CD4-positive, alpha-beta T cell treated with Interleukin-15 for 1 hour (primary cell): ENCODE measurements at places on chromosomes 2 and 18.

- no peak for DNase-seq
Measured at GRCh38 chr2:36173760-36174404, 181.7 kb upstream of the CRIM1 start.

DNA sequence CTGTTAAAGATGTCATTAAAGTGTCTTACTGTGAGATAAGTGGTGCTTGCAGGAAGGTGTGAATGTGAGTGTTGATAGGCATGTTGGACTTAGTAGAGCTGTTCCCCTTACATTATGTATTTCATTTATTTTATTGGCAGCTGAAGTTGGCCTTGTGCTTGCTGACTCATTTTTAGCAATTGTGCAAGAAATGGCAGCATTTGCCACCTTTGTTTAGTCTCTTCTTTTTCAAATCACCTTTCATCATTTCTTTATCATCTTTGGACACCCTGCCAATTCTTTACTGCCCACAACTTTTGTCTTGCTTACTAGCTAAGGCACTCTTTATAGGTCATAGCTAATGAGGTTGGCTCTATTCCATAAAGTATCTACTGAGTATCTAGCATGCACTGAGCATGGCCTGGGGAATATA lies 130.3 kb upstream of the LYPD6 start:
- DNase-seq: no peak

DNA sequence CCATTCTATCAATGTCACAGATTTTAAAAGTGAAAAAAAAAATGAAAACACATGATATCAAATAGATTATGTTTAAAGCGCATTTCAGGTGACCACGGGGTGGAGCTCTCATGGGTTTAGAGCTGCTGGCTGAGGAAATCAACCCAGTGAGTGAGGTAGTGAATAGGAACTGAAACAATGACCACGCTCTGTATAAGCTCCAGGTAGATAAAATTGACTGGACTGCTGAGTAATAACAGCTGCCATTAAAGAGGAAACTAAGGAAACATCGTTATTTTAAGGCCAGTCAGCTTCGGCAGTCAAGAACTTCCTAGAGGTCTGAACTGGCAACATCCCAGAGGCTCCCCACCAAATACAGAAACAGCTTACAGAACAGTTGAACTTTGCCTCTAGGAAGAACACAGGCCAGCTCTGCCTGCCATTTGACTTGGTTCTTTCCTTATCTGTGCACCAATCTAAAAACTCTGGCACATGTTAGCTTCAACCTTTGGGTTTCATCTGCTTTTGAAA lies 185.9 kb downstream of the PDE1A start:
- DNase-seq: no peak

GRCh38 chr2:60536746-60537145 lies 16.7 kb downstream of the BCL11A start:
- DNase-seq: no peak

DNA sequence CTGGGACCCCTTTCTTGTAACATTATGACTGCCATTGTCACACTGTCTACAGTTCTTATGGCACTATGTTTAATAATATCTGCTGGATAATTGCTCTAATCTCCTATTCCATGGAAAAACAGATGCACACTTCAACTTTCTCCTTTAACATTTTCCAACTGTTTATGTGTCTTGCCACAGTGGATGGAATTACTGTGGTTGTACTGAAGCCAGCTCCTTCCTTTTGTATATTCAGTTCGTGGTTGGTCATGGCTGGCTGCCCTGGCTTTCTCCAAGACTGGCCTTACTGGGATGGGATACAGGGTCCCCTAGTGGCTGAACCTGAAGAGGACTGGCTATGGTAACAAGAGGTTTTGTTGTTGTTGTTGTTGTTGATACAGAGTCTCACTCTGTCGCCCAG lies 113.9 kb downstream of the SS18 start:
- DNase-seq: no peak

DNA sequence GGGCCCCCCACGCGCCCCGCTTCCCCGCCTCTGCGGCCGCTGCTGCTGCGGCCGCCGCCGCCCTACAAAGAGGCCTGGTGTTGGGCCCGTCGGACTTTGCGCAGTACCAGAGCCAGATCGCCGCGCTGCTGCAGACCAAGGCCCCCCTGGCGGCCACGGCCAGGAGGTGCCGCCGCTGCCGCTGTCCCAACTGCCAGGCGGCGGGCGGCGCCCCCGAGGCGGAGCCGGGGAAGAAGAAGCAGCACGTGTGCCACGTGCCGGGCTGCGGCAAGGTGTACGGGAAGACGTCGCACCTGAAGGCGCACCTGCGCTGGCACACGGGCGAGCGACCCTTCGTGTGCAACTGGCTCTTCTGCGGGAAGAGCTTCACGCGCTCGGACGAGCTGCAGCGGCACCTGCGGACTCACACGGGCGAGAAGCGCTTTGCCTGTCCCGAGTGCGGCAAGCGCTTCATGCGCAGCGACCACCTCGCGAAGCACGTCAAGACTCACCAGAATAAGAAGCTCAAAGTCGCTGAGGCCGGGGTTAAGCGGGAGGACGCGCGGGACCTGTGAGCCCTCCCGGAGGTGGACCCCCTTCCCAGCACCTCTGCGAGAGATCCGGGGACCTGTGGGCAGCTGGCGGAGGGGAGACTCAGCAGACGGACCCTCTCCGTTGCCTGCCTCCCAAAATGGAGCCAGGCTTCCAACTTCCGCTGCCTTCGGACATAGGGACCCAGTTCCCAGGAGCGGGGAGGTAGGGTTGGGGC lies 1.9 kb downstream of the SP5 start:
- DNase-seq: peak; percentile 23

- no peak for DNase-seq
Measured at GRCh38 chr2:233803994-233804393, 25.9 kb downstream of the MROH2A start.

DNA sequence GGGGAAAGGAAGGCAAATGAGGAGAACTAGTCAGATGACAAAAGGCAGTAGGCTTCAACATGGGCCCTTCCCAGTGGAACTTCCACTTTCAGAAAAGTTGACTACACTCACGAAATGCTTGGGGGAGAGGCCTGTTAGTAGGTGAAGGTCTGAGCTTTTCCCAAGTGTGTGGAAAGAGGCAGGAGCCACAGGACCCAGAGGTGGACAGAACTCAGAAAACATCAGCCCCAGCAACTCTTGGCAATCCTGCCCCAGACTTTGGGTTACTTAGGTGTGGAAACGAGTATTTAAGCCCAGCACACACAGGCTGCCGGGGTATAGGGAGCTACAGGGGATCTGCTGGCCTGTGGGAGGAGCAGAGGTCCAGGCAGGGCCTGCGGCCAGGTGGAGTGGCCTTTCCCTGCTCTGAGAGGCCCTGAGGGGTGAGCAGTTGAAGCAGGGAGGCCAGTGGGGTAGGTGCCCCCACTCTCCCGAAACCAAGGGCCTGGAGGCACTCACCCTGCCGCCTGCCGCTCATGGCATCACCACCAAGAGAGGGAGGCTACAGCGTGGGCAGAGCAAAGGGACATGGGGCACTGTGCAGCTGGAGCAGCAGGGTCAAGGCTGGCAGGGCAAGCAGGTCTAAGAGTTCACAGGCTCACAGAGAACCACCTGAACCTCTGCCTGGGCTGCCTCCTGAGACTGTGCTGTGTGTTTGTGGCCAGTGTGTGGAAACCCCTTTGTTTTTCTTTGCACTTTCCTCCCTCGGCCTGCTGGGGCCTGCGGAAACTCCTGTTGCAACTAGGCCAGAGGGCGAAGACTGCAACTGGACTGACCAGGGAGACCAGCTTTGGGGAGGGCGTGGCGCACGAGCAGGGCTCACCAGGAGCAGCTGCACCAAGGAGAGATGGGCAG lies 130.7 kb upstream of the SERTAD2 start:
- no peak for DNase-seq

DNA sequence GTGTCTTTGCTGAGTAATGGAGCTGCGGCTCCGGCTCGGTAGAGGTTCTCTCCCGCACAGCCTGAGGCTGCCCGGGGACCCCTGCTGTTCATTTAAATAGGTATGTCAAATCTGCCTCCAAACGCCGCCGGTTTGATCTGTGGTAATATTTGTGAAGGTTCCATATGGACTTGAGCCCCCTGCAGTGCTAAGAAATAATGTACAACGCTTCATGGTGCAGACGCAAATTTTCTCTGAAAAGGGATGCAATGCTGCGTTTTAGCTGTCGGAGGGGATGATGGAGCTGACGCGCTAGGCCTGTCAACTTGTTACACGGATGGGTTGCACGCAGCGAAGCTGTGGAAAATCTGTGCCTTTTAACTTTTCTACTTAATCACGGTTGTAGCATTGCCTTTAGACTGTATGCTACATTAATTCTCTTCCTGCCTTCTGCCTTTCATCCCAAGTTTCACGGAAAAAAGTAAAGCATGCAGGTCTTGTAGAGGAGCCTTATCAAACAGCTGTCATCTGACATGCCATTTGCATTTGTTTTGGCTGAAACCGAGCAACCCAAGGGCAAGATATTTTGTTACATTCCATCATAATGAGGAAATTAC lies 43.2 kb downstream of the MRPS9 start:
- DNase-seq: no peak

DNA sequence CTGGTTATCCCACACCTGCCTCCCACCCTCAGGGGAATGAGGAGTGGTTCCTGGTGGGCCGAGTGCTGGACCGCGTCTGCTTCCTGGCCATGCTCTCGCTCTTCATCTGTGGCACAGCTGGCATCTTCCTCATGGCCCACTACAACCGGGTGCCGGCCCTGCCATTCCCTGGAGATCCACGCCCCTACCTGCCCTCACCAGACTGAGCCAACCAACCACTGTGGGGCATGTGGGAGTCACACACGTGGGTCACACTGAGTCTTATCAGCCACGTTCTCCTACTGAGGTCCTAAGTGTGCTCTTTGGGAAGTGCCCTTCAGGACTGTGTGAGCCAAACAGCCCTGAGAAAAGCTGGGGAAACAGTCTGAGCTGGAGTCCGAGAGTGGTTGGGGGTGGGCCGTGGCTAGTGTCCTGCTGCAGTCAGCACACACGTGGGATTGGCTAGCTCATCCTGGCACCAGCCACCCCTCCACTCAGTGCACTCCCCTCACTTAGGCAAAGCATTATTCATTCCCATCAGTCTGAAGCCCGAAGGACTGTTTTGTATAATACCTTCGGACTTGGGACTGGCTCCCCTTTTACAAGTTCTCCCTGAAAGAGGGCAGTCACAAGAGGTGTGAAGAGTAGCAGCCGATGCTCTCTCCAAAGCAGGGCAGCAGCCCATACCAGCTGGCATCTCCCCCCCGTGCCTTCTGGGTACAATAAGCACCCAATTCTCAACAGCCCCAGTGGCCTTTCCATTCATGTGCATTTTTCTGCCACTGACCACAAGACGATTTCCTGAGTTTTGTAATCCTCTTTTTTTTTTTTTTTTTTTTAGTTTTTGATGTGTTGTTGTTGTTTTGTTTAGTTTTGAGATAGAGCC lies 4.6 kb downstream of the TIGD1 start:
- no peak for DNase-seq

DNA sequence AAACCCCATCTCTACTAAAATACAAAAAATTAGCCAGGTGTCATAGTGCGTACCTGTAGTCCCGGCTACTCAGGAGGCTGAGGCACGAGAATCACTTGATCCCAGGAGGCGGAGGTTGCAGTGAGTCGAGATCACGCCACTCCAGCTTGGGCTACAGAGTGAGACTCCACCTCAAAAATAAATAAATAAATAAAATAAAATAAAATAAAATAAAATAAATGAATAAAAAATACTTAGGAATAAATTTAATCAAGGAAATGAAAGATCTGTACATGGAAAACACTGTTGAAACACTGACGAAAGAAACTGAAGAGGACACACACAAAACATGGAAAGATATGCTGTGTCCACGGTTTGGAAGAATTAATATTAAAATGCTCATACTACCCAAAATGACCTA lies 56.5 kb upstream of the ASPRV1 start:
- no peak for DNase-seq

GRCh38 chr2:148603562-148603920 lies 41.0 kb upstream of the EPC2 start:
- no peak for DNase-seq

DNA sequence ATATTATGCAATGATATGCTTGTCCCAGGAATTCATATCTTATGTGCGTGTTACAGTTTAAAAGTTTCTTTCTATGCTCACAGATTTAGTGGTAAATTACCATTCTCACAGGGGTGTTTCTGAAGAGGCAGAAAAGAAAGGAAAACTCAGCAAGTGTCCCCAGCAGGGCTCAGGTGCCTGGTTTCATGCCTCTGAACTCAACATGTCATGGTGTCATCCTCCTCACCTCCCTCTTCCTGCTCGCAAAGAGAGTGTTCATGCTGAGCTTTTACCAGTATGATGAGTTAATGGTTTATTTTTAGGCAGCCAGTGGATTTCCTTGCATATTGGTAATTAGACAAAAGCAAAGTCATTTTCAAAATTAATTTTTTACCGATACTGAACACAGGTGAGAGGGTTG lies 492.9 kb upstream of the ZEB2 start:
- no peak for DNase-seq

- no peak for DNase-seq
Measured at GRCh38 chr2:79082987-79083386, 4.8 kb downstream of the REG1B start.

DNA sequence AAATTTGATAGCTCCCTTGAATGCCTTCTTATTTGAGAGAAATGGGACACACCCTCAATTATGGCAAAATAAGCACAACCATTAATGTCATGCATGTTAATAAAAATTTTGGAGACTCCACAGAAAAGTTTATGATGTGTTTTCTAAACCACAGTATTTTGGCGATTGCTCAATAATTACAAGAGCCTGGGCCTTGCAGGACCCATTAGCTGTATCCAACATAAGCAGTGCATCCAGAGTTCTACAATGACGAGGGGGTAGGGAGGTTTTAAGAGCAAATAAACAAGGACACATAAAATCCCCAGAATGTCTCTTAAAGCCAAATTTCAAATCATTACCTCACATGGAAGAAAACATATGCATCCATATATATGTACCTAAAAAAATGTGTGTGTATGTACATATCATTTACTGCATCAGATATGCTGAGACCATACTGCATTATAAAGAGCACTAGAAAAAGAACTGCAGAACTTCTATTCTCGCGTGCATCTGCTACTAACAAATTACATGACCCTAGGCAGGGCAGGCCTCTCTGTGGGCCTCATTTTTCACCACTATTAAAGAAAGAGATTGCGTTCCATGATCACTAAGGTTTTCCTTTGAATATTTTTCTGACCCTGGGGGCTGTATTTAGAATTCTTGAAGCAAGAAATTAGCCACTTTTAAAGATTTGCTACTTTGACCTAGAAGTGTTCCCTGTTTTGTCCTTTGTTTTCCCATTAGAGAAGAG lies 38.0 kb downstream of the CMPK2 start:
- no peak for DNase-seq

DNA sequence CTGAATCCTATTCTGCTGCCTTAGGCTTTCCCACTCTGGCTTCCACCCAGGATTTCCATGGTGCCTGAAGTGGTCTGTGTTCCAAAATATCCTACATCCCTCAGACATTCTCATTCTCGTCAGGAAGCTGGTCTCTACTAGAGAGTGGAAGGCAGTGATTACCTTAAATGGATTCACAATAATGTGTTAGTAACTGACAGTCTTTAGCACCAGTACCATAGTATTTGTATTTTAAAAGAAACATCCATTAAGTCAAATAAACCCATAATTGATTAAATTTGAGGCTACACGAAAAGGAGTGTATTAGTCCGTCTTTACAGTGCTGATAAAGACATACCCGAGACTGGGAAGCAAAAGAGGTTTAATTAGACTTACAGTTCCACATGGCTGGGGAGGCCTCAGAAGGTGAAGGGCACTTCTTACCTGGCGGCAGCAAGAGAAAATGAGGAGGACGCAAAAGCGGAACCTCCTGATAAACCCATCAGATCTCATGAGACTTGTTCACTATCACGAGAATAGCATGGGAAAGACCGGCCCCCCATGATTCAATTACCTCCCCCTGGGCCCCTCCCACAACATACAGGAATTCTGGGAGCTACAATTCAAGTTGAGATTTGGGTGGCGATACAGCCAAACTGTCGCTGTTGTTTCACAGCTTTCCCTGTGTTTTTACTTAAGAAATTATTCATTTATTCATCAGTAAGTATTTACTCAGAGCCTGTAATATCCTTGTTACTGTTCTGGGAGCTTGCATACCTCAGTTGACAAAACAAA lies 306.5 kb downstream of the STK39 start:
- DNase-seq: no peak
